ENCODE measurements at places on chromosomes 1 and 21.

DNA sequence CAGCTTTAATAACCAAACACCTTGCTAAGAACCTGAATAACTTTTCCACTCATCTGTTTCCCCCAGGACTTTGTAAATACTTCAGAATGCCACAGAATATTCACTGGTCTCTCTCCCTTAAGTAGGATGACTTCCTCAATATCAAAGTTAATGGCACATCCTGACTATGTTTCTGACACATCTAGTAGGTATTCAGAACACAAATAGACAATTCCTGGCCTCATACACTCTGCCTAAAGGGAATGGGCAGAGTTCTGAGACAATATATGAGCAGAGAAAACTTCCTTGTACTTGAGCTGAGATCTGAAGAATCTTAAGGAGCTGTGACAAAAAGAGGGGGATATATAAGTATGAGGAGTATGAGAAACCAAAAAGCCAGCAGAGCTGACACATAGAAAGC lies 34.8 kb downstream of the ANKRD13C start:
- DNase-seq, result no peak

- DNase-seq, result peak; percentile 80
Measured at GRCh38 chr1:208238710-208239472, 5.3 kb downstream of the PLXNA2 start.

DNA sequence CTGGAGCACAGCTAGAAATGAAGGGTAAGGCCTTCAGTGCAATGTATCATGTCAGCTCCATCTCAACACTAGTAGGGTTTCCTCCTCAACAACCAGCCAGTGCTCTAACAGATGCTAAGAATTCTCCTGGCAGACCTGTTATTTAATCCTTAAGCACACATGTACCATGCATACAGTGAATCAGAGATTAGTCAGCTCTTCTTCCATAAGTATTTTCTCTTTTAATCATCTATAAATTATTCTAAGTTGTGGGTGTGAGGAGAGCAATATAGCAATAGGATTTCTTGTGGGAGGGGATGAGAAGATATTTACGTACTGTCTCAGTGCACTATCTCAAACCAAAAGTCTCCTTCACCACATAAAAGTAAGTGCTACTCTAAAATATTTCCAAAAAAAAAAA lies 95.3 kb downstream of the COP1 start:
- no peak for DNase-seq

DNA sequence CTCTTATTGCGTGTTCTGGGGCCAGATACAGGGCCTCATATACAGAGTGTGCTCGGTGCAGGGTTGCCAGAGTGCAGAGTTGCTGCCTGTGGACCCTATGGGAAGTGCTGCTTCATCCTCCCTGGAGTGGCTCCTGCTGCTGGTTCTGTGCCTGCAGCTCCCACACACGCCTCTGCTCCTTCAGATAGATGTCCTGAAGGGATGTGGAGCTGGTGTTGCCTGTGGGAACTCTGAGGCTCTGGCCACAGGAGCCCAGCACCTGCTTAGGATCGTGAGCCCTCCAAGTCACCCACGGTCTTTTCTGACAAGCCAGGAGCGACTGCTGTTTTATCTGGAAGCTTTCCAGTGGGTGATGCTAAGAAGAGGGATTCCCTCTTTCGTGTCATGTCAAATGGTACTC lies 120.5 kb downstream of the CAMTA1 start:
- no peak for DNase-seq

DNA sequence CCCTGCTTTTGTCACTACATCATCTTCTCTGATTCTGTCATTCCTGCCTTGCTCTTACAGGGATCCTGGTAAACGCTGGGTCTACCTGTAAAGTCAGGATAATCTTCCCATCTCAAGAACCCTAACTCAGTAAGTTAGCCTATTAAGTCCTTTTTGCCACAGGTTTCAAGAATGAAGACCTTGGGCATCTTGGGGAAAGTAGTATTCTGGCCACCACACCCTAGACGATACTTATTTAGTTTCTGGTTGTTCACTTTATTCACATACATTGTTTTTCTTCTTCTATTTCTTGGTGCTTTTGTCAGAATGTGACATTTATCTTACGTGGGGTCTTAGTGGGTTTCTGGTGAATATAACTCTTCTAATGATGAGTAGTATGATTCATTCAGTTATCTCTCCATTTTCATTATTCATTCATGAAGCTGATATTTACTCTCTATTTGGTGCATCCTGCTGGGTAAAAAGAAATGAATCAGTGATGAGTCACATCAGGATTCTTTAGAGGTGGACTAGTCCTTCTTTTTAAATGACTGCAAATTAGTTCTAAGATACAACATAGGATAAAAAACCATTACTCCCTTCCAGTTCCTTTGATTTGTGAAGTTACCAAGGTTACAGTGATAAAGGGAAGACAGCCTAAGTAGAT lies 514.4 kb upstream of the B3GALT2 start:
- DNase-seq, result no peak

DNA sequence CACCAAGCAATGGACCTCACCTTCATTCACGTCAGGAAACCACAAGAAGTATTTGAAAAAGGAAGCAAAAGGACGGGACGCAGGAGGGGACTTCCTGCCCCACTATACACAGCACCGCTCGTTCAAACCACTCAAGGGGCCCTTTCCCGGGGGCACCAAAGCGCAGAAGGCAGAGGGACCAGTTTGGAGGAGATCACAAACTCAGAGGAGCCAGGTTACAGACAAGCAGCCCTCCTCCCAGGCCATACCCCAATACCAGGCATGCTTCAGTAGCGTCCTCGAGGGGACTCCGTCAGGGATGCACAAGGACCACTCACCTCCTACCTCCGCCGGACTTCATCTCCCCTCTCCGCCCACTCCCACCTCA lies 685 bp downstream of the CRTC2 start:
- no peak for DNase-seq

- no peak for DNase-seq
Measured at GRCh38 chr1:93031711-93032110, 47.4 kb upstream of the MTF2 start.

- DNase-seq, result peak; percentile 53
Measured at GRCh38 chr21:42437786-42438185, 34.1 kb downstream of the UBASH3A start.

DNA sequence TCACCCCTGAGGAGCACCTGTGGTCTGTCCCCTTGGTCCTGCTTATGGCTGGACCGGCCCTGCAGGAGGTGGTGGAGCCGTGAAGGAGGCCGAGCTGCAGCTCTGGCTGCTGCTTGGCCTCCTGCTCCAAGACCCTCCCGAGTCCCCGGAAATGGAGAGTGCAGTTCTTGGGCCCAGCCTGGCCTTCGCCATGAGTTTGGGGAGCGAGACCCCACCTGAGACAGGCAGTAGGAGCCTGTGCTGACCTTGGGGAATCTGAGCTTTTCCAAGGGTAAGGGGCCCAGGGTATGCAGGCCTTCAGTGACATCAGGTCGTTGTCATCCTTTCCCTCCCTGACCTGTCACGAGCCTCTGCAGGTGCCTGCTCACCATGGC lies 14.1 kb downstream of the TMEM201 start:
- DNase-seq, result no peak

DNA sequence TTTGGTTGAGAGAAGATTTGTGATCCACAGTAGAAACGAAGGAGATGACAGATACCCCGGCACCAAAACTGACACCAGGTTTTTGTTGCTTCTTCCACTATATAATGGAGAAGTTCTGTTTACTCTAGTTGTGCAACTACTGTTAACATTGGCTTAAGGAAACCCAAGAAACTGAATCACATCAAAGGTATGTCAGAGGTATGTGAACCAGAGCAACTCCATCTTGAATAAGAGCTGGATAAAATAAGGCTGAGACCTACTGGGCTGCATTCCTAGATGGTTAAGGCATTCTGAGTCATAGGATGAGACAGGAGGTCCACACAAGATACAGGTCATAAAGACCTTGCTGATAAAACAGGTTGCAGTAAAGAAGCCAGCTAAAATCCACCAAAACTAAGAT lies 173.7 kb upstream of the CAMK1G start:
- no peak for DNase-seq

DNA sequence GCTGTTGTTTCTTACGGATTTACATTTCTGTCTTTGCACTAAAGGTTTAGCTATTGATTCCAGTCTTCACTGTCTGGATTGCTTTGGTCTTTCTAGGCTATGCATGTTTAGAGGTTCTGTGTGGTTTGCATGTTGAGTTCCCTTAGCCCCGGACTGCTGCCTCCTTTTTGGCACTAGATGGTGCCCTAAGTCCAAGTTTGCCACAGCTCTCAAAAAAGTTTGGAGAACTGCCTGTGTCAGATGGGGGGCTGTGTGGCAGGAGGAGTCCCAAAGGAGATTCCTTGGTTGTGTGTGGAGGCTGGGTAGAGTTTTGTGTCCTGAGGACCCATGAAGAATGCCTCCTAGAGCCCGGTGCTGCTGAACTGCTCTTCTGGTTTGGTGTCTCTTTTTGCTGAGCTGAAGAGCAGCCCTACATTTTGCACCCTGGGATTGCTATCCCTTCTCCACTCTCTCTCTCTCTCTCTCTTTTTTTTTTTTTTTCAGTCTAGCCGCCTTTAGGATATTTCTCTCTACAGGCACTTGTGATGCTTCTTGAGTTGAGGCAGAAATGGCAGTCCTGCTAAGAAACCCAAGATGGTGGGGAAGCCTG lies 74.4 kb downstream of the PTGS2 start:
- DNase-seq, result peak; percentile 31

GRCh38 chr1:95793893-95794292 lies 559.9 kb downstream of the RWDD3 start:
- no peak for DNase-seq

GRCh38 chr1:2128189-2128901 lies 66.2 kb downstream of the FAAP20 start:
- no peak for DNase-seq

DNA sequence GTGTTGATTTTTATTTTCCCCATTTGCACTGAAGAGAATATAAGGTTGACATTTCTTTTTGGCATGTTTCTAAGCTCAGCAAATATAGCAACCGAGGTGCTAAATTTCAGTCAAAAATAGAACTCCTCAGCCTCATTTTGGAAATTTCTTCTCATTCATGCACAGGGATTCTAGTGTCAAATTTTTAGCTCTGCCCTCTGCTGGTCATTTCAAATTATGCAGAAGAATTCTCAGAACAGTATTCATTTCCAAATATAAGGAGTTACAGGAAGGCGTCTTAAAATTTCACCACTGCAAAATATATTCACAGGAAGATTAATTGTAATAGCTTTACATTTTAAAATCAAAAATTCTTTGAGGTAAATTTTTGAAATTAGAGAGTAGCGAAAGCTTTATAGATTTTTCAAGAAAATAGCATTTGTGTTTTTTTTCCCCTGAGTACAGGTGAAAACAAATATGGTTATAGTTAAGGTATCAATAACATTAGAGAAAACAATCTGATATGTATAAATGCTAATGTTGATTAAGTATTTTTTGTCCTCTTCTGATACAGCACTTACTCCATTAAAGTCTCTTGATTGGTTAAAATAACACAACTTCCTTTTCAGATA lies 57.9 kb downstream of the FMN2 start:
- peak; percentile 52 for DNase-seq

DNA sequence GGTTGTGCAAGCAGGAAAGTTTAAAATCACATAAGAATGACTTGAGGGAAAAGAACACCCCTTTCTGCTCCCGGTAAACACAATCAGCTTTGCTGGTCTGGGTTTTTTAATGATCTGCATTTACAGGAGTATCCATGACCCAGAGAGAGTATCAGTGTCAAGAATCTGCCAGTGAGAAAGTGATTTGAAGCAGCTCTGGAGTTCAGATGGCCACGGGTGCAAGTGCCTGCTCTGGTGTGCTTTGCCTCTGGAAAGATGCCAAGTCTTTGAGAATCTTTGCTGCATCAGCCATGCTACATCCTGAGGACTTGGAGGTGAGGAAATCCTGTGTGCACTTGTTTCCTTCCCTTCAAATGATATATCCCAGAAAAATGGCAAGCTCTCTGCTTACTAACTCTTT lies 18.6 kb upstream of the MYSM1 start:
- DNase-seq, result peak; percentile 60

Data from muscle of leg (tissue), 16 donors.